Stimulated activated CD4-positive, alpha-beta T cell treated with anti-CD3 and anti-CD28 coated beads, Interleukin-15, amount 100 ng/mL, for 1 hour (primary cell): ENCODE measurements at places on chromosomes 12 and 14.

DNA sequence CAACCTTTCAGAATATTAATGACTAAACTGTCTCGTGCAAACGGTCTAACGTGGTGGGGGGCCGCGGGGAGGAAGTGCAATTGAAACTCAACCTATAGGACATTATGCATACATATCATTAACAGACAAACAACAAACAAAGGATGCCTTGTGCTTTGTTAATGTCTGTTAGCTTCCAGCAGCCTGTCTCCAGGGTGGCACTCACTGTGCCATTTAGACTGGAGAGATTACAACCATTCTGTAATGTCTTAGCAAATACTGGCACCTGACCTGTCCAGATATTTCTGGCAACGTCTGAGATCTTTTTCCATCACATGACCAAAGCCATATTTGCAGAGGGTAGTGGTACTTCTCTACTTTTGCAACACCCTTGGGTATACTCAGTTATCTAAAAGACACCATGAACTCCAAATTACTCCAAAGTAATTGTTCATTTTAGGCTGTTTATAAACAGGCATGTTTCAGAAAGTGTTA lies 11.6 kb downstream of the BHLHE41 start:
- no peak for DNase-seq

GRCh38 chr14:96482986-96483385 lies 19.2 kb upstream of the PAPOLA start:
- DNase-seq: no peak

DNA sequence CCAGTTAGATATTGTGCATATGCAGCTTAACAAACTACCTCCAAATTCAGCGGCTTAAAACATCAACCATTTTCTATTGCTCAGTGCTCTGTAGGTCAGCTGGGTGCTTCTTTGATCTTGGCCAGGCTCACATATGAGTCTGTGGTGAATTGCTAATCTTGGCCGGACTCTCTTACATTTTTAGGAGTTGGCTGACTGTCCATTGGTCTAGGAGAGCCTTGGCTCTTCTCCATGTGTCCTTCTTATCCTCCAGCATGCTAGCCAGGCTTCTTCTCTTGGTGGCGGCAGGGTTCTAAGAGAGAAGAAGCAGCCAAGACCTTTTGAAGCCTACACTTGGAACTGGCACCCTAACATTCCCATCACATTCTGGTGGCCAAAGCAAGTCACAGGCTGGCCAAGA lies 174.3 kb upstream of the PWP1 start:
- no peak for DNase-seq

DNA sequence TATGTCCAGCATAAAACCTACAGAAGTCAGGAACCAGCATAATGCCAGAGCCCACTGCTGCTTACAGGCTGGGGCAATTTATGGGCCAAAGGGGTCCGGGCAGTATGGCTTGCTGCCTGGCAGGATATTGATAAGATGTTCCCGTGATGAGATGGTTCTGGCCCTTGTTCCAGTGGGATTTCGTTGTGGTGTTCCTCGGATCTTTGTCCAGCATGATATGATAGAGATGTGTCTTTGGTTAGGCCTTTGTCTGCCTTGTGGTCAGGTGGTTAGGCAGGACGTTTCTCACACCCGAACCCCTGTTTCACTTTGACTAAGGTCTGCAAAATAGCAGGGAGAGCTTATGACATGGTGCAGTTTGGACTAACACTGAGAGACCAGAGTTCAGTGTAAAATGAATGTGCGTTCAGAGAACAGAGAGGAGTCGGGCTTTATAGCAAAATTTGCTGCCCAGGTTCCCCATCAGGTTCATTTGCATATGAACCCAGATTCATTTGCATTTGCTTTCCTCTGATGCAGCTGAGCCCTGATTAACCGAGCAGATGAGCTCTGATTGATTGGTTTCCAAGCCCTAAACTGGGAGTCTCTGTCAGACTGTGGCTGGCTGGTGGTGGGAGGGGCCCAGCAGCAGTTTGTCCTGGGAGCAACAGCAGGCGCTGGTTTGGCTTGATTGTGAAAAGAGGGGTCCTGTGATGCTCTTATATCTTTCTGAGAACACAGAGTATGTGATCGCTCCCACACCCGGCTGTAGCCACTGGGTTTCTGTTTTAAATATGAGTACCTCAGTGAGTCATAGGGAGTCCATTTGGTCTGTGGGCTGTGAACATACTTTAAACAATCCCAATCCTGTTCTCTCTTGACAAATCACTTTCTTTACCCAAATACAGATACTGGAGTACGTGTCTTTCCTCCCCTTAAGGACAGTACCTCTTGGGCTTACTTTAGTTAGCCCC lies 156.3 kb upstream of the PZP start:
- no peak for DNase-seq

GRCh38 chr12:84644908-84645307 lies 267.7 kb downstream of the SLC6A15 start:
- DNase-seq: no peak

GRCh38 chr12:12741660-12742059 lies 24.5 kb downstream of the CDKN1B start:
- DNase-seq: no peak

GRCh38 chr12:117878605-117879004 lies 90.2 kb downstream of the KSR2 start:
- DNase-seq: no peak

DNA sequence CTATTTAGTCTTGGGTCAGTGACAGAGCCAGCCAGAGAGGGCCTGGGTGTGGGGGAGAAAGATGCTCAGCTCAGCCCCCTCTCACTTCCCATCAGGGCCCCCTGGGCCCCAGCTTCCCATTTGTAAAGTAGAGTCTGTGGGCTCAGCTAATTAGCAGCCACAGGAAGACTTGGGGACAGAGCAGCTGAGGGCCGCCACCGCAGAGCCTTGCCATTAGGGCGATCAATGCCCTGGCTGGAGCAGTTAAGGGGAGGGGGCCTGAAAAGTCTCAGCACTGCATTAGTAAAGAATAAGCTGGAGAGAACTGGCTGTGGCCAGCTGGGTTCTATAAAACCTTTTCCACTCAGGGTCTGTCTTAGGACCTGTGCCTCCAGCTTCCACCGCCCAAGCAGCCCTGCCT lies 2.7 kb downstream of the PLEKHD1 start:
- DNase-seq: no peak
